ENCODE measurements at places on chromosomes 2 and 18. TPM values are rescaled to one million over a fixed set of nuclear protein-coding genes. Genes with fewer than 3 reads are reported as not detected.

The C1QL2 gene
- total RNA-seq = not detected

The C1GALT1C1L gene
- total RNA-seq = 0.31 TPM

The GALNT13 gene
- 1.7 TPM for total RNA-seq

The DOK6 gene
- 3.0 TPM for total RNA-seq

The IL37 gene
- total RNA-seq = not detected

The PAX8 gene
- total RNA-seq = 0.13 TPM

The CASP10 gene
- 8.7 TPM for total RNA-seq

The PRSS56 gene
- total RNA-seq = not detected

The ACSL3 gene
- total RNA-seq = 151 TPM

The TSPYL6 gene
- not detected for total RNA-seq

The RMDN2 gene
- total RNA-seq = 8.5 TPM

The SLC14A1 gene
- 443 TPM for total RNA-seq

The WDR35 gene
- total RNA-seq = 15.6 TPM

The UCN gene
- 0.50 TPM for total RNA-seq

The FAM161A gene
- 1.8 TPM for total RNA-seq

The LIPG gene
- 0.40 TPM for total RNA-seq

The PAX3 gene
- total RNA-seq = not detected

The AGXT gene
- not detected for total RNA-seq

The ARHGAP28 gene
- 5.1 TPM for total RNA-seq

The CTDP1 gene
- total RNA-seq = 20.7 TPM

The TMEM17 gene
- 2.2 TPM for total RNA-seq

The COL3A1 gene
- total RNA-seq = 1,561 TPM

The UGT1A6 gene
- not detected for total RNA-seq

The TUBB8B gene
- total RNA-seq = not detected

The STK11IP gene
- 11.1 TPM for total RNA-seq

The POMC gene
- 1.3 TPM for total RNA-seq

The ABCB11 gene
- total RNA-seq = not detected

The HTR2B gene
- total RNA-seq = 269 TPM

The FSIP2 gene
- 0.06 TPM for total RNA-seq

The SESTD1 gene
- 34.6 TPM for total RNA-seq

The PLCL1 gene
- 18.6 TPM for total RNA-seq

The RUFY4 gene
- total RNA-seq = not detected

Measured in aortic smooth muscle cell (primary cell).